ENCODE measurements at places on chromosomes 5 and 9.

GRCh38 chr9:35690294-35690613 is 529 bp upstream of the TPM2 start:
- peak; percentile 9 for DNase-seq

GRCh38 chr5:55104946-55105701 is 2.7 kb downstream of the GZMA start:
- no peak for DNase-seq

DNA sequence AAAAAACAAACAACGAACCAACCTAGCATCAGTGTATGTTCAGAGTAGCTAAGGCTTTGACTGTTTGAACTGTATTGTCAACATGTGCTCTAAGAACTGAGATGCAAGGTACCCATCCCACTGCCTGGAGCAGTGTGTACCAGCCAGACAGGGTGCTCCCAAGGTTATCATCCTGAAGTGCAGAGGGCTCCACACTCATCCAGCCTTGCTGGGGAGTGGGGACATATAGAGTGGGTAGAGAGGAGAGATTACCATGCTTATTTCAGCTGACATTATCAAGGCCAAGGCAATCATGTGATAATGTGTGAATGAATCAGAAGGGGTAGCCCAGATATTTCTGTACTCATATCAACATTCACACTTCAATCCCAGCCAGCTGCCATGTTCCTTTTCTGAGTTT is 68.7 kb upstream of the ZNF622 start:
- no peak for DNase-seq

DNA sequence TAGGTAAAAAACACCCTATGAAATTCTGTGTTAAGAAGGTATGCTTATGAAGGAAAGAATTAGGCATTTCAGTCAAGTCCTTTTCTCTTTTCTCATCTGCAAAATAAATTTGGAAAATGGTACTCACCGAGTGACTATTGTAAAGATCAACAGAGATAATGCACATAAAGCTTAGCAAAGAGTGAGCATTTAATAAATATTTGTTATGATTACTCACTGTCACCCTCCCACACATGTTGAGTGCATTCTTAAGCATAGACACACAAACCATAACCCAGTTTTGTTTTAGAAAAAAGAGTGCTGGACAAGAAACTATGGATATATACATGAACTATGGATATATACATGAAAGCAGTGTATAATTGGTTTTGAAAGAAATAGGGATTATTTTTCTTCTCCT is 54.7 kb upstream of the PRLR start:
- DNase-seq: no peak

- DNase-seq: peak; percentile 93
Observed at GRCh38 chr9:108056084-108056804, 566.7 kb upstream of the KLF4 start.

GRCh38 chr9:127890053-127890452 is 9.3 kb downstream of the ST6GALNAC6 start:
- peak; percentile 77 for DNase-seq

GRCh38 chr5:131515348-131515747 is 119.7 kb downstream of the RAPGEF6 start:
- no peak for DNase-seq

GRCh38 chr9:18855656-18856055 is 177.4 kb downstream of the SAXO1 start:
- no peak for DNase-seq

All from RKO (cell line).